ENCODE measurements at places on chromosomes 5 and 9. TPM values are rescaled to one million over a fixed set of nuclear protein-coding genes. Genes with fewer than 3 reads are reported as not detected.

Gene ZBTB43
- 20.5 TPM for total RNA-seq

Gene TAS2R1
- total RNA-seq, result not detected

Gene IL13
- total RNA-seq, result 21.0 TPM

Gene SPINK6
- total RNA-seq, result not detected

Gene P4HA2
- total RNA-seq, result 18.3 TPM

Gene OR1J2
- total RNA-seq, result not detected

Gene HMMR
- total RNA-seq, result 55.4 TPM

Gene STK32A
- total RNA-seq, result not detected

Gene MTX3
- 29.0 TPM for total RNA-seq

Gene AGXT2
- not detected for total RNA-seq

Gene PCDHGB3
- 0.17 TPM for total RNA-seq

Gene GRHPR
- total RNA-seq, result 94.0 TPM

All from activated CD8-positive, alpha-beta memory T cell treated with anti-CD3 and anti-CD28 coated beads for 36 hours (primary cell).